Iris pigment epithelial cell (primary cell): ENCODE measurements at places on chromosomes 1 and 21.

- no peak for DNase-seq
Observed at GRCh38 chr1:50271337-50271736, 151.9 kb downstream of the DMRTA2 start.

DNA sequence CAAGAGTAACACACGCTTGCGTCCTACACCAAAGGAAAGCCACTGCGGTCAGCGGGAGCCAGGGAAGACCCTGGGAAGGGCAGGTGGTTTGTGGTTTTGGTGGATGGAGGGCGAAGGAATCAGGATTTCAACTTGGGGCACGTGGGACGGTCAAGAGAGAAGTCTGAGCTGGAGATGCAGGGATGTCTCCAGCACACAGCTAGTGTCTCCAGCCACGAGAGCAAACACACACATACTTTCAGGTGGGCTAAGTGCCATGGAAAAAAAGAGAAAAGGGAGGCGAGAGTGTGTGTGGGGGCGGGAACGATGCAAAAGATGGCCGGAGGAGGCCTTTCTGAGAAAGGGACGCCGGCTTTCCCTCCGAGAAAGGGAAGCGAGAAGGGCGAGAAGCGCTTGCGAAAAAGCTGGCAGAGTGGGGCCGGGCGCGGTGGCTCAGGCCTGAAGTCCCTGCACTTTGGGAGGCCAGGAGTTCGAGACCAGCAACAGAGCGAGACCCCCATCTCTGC, 1.4 kb upstream of the SRRM1 start:
- DNase-seq = peak; percentile 24

DNA sequence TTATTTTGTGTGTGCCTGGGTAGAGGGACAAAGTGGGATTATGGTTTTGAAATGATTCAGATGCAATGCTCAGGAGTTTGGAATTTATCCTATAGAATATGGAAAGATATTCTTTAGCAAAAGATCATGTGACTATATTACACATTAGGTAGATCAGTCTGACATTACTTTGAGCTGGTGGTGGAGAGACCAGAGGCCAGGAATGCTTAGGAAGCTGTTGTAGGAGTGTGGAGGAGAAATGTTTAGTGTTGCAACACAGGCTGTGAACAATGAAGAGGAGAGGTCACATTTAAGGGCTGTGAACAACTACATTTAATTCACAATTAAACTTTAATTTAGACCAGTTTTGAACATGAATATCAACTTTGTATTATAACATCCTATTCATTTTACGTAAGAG, 45.3 kb upstream of the PODN start:
- peak; percentile 60 for DNase-seq

DNA sequence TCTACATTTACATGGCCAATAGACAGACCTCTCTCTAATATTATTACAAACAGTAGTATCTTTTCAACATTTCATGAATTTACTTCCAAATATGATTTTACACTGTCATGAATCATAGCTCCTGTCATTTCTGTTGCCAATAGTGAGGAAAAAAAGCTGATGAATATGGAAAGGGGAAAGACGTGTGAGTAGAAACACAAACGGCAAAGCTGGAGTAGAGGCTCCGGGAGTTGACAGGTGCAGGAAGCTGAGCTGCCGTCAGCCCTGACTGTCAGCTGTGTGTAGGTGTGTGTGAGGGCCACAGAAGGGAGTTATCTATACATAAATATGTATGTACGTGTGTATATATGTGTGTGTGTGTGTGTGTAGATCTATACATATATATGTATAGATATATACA, 416.9 kb downstream of the ZP4 start:
- no peak for DNase-seq

- peak; percentile 59 for DNase-seq
Observed at GRCh38 chr1:200364831-200365230, 45.0 kb downstream of the ZNF281 start.

- peak; percentile 32 for DNase-seq
Observed at GRCh38 chr1:174742805-174743653, 256.7 kb upstream of the CACYBP start.

- no peak for DNase-seq
Observed at GRCh38 chr1:164380893-164381292, 178.1 kb upstream of the PBX1 start.

GRCh38 chr1:59543211-59543668, 246.3 kb downstream of the FGGY start:
- DNase-seq = no peak

- DNase-seq = no peak
Observed at GRCh38 chr1:228048120-228048519, 34.4 kb upstream of the ARF1 start.

DNA sequence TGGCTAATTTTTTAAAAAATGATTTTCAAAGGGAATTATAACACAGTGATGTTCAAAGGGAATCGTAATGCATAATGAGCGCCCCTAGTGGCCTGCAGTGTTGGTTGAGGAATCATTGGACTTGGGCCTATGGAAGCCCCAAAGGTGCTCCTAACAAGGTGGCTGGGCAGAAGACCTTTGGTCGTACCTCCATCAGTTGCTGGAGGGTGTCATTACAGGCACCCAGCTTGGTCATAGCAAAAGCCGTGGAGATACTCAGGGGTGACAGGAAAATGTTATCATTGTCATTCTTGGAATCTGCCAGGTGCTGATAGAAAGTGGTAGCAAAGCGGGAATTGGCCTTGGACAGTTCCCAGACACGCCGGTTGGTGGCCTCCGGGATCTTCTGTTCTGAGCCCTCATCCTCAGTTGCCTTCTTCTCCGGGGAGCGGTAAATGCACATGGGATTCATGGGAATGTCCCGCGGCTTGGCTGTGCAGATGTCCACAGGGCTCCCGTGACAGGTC, 2.7 kb downstream of the SERPINC1 start:
- peak; percentile 36 for DNase-seq

- no peak for DNase-seq
Observed at GRCh38 chr1:12196641-12197482, 30.1 kb downstream of the TNFRSF1B start.

GRCh38 chr21:13854638-13855037, 245.1 kb downstream of the POTED start:
- no peak for DNase-seq

DNA sequence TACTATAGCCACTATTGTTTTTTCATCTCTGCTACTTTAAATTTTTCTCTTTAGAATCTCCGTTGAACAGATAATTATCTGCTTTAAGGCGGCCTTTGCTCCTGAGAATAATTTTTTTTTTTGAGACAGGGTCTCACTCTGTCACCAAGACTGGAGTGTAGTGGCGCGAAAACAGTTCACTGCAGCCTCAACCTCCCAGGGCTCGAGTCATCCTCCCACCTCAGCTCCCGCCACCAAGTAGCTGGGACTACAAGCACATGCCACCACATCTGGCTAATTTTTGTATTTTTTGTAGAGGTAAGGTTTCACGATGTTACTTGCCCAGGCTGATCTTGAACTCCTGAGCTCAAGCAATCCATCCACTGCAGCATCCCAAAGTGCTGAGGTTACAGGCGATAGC, 28.6 kb downstream of the TRIT1 start:
- no peak for DNase-seq

- no peak for DNase-seq
Observed at GRCh38 chr1:32755098-32755809, 52.7 kb upstream of the SYNC start.

DNA sequence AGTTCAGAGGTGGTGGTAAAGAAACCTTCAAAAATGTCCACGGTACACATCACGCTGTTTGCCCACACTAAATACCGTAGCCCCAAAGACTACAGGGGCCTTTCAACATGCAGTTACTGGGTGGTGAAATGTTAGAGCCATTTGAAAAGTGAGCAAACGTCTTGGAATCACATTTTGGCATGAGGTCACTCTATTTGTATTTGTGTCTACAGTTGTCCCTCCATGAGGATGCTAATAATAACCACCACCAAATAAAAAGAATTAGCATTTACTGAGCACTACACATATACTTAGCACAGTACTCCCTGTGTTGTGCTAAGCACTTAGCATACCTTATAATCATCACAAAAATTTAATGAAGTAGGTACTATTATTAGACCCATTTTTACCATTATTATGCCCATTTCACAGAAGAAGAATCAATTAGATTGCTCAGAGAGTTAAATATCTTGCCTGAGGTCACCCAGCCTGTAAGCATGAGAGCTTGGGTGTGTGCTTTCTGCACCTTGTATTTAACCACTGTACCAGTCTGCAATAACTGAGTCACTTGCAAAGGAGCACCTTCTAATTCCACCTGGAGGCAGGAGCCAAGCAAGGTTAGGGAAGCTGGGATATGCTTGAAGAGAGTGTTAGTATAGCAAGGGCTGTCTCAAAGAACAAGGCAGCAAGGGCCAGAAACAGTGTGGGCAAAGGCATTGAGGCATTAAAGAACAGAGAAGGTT, 57.4 kb downstream of the DNTTIP2 start:
- no peak for DNase-seq

DNA sequence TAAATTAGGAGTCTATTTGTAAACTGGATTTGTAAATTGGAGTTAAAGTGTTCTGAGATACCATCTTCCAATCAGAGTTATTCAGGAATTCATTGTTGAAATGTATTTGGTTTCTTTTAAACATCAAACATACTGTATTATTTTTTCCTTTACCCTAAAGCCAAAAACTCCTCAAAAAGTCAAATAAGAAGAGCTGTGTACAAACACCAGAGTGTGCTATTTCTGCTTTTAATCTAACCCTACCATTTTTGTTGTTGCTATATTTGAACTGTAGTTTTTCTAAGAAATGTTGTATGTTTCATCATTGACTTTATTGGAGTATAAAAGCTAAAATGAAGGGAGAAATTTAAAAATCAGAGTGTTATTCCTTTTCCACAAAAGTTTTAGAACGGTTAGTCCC, 35.8 kb downstream of the SLC30A7 start:
- no peak for DNase-seq

DNA sequence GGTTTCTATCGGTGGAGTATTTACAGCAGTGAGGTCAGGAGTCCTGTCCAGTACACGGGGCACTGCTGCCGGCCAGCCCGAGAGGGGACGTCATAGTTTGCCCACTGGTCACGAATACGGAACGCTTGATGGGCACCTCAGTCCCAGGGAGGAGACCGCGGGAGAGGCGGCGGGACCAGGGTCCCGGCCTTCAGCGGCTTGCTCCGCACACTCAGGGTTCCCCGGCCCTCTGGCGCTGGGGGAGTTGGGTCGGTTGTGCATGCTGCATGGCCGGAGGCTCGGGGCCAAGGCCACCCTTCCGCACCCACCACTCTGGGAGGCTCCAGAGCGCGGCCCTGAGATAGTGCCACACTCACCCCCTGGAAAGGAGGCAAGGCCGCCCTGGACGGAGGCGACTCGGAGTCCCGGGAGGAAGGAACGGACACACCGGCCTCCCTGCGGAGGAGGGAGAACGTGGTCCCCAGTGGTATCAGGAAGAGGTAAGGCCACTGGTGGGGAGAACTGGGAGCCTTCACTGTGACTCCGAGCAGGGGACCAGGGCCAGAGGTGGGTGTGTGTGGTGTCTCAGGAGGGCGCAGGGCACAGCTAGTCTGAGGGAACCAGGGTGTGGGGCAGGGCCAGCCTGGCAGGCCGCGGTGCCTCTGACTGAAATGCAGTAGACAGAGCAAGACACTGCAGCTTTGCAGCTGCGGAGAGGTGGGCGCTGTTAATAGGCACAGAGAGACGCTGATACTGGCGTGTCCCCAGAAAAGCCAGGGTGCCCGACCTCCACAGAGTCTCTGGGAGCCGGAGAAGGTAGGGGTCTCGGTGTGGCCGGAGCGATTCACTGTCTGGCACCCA, 28.6 kb upstream of the PRSS38 start:
- no peak for DNase-seq

DNA sequence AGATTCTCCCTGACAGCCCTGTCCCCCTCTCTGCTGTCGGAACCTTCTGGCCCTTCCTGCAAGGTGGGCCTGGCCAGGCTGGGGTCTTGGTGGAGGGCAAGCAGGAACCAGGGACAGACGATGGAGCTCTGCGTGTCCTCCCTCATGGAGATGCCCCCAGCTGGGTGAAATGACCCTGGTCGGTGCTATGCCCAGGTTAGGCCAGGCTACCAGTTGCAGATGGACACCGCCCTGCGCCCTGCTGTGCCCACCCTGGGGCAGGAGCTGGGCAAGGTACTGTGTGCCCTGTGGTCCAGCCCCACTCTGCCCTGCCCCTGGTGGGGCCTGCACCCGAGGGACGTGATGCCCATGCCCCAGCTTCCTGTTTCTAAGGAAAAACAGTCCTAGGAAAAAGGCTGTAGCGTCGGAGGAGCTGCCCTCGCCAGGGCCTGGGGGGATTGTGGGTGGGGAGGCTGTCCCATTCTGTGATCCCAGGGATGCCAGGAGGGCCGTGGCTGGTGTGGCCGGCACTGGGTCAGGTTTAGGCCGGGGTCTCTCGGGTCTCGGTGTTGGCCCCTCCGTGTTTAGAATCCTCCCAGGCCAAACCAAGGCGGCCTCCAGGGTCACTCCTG, 77.6 kb downstream of the MORN1 start:
- DNase-seq = no peak

DNA sequence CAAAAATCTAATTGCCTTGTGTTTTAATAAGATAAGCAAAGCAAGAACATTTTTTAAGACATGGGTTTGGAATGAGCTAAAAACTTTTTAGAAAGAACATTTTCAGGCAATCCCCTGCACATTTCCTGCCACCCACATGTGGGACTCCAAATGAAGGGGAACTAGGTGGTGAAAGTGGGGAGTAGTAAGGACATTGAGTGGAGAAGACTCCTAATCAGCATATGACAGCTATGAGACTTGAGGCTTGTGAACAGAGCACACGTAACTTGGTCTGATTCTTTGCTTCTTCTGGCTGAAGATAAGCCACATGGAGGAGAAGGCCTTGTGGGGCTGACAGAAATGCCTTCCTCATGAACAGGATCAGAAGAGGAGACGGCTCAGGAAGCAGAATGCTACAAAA, 50.3 kb downstream of the FCER1A start:
- no peak for DNase-seq

- no peak for DNase-seq
Observed at GRCh38 chr1:20187103-20187812, 940 bp upstream of the PLA2G2C start.

DNA sequence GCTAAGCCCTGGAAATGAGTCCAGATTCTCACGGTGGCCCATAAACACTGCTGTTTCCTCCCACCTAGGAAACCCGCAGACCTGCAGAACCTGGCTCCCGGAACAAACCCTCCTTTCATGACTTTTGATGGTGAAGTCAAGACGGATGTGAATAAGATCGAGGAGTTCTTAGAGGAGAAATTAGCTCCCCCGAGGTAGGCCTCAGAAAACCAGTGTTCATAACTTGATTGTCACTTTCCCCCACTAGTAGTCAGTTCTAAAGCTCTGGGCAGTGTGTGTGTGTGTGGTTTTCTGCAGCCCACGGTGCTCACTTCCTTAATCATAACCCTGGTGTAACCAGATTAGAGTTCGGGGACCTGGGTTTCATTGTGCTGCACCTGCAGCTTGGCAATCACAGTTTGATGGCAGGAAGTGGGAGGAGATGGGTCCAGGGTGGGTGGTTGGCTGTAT, 39.1 kb downstream of the CLIC6 start:
- no peak for DNase-seq

- no peak for DNase-seq
Observed at GRCh38 chr1:229065613-229066012, 205.3 kb upstream of the RAB4A start.

DNA sequence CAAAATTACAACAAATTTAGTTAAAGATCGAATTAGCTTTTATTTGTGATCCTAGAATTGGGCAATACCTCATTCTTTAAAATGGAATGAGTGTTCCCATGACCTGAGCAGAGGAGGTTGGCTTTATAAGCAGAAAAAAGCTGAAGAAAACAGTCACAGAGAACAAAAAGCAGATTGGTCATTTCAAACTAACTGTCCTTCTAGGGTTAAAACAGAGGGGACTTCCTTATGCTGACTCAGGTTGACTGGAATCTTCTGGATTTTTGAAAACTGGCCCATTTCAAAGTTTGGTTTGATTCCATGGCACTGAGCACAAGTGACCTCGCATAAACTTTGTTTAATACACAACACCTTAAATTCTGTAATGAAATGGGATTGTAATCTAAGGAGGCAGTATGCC, 17.6 kb downstream of the NFASC start:
- no peak for DNase-seq
